Activated T-cell treated with anti-CD3 and anti-CD28 coated beads for 48 hours (primary cell): ENCODE measurements at places on chromosomes 5 and 9.

DNA sequence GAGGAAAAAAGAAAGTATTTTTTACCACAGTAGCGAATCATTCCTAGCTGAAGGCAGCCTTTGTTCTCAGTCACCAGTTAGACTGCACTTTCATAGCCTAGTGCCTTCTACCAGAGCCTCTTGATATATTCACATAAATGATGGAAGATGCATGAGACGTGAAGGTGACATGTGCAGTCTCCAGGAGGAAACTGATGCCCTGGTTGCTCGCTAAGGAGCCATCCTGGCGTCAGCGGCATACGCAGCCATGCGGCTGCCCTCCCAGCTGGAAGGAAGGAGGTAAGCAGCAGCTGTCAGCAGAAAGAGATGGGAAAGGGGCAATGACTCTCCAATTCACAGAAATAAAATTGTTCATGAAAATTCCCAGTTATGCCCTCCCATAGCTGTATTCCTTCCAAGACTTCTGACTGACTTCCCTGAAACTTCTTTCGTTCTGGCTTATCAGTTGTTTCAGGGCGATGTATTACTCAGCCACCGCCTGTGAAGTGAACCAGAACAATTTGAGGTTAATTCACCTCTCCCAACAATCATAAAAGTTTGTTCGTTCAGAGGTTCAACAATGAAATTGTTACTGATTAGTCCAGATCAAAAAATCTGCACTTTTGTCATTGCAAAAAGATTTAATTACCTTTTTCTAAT is 331.2 kb downstream of the NR2F1-AS1 start:
- DNase-seq, result no peak

DNA sequence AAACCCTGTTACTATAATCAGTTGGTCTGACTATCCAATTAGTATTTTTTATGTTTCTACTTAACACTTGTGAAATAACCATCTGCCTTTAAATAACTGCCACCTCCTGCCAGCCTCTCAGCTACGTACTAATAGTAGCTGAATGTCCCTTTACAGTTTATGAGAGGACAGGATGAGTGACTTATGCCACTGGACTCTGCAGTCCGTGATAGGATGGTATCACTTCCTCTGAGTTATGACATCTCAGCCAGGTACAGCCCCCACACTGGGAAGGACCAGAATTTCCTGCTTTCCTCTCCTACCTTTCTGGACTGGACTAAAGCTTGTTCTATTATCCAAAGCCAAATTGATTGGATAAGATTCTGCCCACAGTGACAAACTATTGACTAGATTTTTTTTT is 102.9 kb downstream of the ZFAND5 start:
- no peak for DNase-seq

DNA sequence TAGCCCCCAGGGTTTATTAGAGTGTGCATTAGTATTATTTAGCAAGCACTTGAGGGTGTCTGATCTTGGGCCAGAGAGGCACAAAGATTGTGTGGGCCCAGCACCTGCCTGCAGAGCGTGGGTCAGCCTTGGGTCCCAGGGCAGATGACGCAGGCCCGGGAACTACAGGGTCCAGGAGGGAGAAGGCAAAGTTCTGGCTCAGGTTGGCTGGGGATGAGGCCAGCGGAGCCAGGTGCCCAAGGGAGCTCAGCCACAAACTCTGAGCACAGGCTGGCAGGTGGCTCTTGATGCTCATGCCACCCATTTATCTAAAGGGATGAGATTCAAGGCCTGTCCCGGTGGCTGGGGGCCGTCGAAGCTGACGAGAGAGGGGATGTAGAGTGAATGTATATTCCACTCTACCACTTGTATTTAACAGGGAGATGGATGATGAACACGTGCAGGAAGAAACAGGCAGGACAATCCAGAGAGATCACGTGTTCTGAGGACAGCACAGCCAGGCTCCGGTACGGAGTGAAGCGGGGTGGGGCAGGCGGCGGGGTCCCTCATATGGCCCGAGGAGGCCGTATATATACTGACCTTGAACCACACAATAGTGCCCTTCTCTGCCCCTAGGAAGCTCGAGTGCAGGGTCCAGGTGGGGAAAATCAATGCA is 818 bp upstream of the OBP2A start:
- DNase-seq, result no peak

GRCh38 chr5:66958201-66958979 is 238.2 kb downstream of the CD180 start:
- no peak for DNase-seq

DNA sequence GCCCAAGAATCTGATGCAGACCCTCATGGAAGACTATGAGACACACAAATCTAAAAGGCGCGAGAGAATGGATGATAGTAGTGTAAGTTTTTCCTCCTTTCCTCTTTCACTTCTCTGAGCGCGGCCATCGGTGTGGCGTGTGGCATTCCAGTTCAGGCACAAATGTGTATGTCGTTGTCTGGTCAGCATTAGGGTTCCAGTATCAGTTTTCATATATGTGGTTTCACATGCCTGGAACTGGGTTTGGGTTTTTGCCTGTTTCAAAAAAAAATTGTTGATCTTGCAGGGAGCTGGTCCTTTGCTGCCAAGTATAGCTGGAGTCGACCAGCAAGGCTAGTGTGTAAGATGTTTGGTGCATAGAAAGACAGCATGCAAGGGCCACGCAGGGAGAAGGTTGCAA is 51.5 kb downstream of the C9orf152 start:
- no peak for DNase-seq

DNA sequence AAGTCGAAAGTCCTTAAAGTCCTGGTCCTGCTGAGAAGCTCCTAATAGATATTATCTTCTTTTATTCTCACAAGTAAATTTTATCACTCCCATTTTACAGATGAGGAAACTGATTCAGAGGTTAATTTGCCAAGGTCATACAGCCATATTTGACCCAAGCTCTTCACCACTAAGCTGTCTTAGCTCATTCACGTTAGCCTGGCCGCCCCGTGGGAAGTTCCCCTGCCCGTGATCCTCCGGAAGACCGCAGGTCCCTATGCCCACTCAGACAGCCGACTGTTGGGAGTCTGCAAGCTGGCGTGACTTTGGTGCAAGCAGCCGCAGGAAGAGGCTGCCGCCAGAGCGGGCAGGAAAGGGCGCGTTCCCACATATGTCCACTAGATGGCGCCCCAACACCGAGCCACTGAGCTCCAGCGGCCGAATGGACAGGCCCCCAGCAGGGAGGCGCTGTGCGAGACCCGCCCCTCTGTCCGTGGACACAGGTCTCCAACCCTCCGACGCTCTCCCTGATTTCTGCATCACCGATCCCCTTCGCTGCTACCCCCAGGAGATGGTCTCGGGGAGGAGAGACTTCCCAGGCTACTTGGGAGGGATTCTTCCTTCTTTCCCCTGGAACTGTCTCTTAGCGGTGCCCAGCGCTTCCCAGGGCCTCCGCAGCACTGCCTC is 10.0 kb upstream of the ARAP3 start:
- DNase-seq, result peak; percentile 87

GRCh38 chr9:130493021-130493420 is 48.3 kb downstream of the ASS1 start:
- no peak for DNase-seq

DNA sequence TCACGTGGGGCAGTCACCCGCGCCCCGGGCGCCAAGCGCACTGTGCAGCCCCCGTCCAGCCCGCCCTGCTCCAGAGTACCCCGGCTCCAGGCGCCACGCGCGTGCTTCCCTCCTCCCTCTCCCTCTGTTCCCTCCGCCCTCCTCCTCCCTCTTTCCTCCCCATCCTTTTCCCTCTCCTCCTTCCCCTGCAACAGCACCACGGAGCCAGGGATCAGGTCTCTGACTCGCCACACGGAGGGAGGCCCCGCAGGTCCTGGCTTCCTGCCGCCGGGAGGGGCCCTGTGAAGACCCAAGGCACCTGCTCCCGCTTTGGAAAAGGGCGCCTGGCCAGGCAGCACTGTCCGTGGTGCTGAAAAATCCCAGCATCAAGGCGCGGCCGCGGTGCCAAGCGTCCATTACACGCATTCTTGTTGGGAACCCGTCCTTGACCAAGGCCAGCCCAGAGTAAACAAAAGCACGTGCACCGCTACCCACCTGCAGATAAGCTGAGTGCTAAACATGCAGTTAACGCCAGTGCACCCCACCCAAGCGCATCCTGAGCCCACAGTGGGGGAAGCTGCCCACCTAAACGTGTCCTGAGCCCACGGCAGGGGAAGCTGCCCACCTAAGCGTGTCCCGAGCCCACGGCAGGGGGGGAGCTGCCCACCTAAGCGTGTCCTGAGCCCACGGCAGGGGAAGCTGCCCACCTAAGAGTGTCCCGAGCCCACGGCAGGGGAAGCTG is 21.7 kb downstream of the SLC6A18 start:
- no peak for DNase-seq

- no peak for DNase-seq
These were observed 31.4 kb upstream of the RAB3C start for GRCh38 chr5:58551492-58551891.
